Aorta (tissue), 5 donors: ENCODE measurements at places on chromosomes 7 and 10. TPM values are rescaled to one million over a fixed set of nuclear protein-coding genes. Genes with fewer than 3 reads are reported as not detected.

Gene NYAP1
- total RNA-seq = 1.3 TPM

Gene NEUROD6
- total RNA-seq = not detected

Gene ZNF239
- total RNA-seq = 3.3 TPM

Gene SYCE1
- total RNA-seq = 0.39 TPM

Gene EN2
- total RNA-seq = not detected

Gene RGR
- total RNA-seq = not detected

Gene CCL24
- 2.4 TPM for total RNA-seq

Gene TRDMT1
- 13.4 TPM for total RNA-seq

Gene SPDYE18
- 1.2 TPM for total RNA-seq

Gene ZNF138
- 6.1 TPM for total RNA-seq

Gene ERV3-1
- 31.3 TPM for total RNA-seq
